ENCODE measurements at places on chromosomes 4 and X.

GRCh38 chr4:124874172-124874450 lies 161.6 kb upstream of the ANKRD50 start:
- no peak for DNase-seq

DNA sequence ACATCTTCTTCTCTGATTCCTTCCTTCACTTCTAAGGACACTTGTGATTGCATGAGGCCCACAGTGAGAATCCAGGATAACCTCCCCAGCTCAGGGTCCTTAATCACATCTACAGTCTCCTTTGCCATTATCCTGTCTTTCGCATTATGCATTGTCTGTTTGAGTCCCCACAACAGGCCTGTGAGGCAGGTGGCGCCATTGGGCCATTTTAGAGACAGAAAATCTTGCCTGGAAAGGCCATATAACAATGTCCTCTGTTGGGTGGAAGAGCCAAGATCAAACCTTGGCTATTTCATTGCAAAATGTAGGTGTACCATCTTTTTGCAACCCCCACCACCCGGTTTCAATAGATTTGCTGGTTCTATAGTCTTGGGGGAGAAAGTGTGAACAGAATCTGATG lies 11.8 kb upstream of the DCUN1D4 start:
- peak; percentile 55 for DNase-seq

DNA sequence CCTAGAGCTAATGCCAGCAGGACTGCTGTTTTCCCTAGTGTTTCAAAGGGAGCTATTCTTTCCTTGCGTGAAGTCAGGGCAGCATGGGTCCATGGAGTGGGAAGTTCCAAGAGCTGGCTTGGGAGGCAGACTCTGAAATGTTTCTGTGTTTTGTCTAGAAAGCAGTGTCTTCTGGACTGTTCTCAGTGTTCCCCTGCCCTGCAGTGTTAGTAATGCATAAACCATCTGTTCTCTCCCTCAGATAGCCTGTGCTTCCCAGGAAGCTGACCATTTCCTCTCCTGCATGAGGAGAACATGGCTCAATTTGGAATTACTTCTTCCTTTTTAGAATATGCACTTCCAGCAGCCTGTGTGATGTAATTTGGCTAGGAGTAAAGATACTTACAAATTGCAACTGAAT lies 116.7 kb upstream of the CXCL13 start:
- no peak for DNase-seq

DNA sequence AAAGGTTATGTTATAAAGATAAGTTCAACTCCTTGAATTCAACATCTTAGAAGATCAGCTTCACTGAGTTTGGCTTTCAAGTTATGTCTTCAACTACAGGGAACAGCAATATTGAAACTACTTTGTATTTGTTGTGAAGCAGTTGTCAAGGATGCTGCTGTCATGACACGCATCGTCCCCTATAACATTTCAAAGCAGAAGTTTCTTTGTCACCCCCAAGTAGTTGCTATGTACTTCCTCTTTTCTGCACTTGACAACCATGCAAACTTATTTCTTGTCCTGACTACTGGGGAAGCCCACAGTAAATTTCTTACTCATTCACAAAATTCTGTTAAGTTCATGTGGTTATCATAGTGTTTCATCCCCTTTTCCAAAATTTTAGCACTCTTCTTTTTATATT lies 14.3 kb downstream of the ANTXR2 start:
- no peak for DNase-seq

GRCh38 chr4:7338876-7339623 lies 95.7 kb downstream of the PSAPL1 start:
- DNase-seq, result no peak

- DNase-seq, result peak; percentile 52
Observed at GRCh38 chr4:158758142-158758541, 10.7 kb upstream of the FNIP2 start.

- DNase-seq, result peak; percentile 89
Observed at GRCh38 chr4:86013621-86014020, 346.2 kb downstream of the MAPK10 start.

DNA sequence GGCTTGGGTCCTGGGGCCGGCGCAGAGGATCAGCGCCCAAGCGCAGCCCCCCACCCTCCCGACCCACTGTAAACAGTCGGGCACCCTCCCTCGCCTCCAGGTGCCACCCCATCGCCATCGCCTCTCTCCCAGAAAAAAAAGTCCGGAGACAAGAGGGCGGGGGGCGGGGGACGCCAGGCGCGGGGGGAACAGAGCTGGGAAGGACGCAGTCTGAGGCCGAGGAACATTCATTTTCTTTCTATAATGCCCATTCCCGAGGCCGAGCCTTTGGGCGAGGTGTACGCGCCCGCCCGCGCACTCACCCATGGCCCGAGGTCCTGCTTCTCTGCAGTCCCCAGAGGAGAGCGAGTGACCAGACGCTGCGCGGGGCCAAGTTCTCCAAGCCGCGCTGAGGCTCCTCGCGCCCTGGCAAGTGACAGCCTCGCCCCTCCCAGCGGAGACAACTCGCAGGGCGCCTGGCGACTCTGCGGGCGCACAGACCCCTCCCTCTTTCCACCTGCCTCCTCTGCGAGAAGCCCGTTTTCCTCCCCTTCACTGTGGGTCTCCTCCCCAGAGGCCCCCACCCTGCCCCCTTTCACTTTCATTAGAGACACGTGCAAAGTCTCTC lies 63.5 kb upstream of the WDR17 start:
- peak; percentile 2 for DNase-seq

DNA sequence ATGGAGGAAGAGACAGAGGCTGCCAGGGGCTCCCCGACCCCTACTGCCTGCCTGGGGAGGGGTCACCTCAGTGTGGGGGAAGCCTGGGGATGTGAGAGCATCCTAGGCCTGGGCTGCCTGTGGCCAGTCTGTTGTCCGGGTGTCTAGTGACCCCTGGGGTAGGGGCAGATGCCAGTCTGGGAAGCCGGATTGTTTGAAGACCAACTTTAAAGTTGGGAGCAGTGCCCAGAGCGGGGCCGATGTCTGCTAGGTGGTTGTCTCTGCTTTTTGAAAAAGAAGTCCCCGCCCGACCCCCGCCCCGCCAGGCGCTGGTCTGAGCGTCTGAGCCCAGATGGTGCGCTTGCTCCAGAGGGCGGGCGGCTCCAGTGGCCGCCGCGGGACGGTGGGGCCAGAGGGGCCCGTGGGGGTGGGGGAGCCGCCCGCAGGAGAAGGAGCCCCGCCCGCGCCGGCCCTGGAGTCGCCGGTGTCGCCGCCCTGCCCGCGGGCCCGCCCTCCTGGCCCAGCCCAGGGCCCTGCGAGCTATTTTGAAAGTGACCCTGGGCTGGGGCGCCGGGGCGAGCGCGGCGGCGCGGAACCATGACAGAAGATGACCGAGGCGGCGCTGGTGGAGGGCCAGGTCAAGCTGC lies at the start of gene DOK7:
DOK7 (plus strand) TSS at position 517 of the 626 bp plus-strand sequence; CDS start at position 587, 70 bp downstream.
- DNase-seq, result no peak

DNA sequence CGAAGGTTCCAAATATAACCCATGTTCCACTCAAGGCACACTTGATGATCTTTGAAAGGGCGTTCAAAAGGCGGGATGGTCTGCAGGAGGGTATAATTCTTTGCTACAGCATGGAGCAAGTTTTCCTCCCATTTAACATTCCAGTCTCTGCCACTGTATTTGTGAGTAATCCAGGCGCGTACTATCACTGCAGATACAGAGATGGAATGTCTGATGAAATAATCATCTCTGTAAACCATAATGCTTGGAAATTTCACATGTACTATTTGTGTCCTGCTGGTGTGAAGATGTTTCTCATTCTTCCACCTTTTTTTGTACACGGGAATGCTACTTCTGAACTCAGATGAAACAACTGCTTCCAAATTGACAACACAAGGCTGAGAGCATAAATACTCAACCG lies 15.5 kb downstream of the SEL1L3 start:
- DNase-seq, result peak; percentile 63

DNA sequence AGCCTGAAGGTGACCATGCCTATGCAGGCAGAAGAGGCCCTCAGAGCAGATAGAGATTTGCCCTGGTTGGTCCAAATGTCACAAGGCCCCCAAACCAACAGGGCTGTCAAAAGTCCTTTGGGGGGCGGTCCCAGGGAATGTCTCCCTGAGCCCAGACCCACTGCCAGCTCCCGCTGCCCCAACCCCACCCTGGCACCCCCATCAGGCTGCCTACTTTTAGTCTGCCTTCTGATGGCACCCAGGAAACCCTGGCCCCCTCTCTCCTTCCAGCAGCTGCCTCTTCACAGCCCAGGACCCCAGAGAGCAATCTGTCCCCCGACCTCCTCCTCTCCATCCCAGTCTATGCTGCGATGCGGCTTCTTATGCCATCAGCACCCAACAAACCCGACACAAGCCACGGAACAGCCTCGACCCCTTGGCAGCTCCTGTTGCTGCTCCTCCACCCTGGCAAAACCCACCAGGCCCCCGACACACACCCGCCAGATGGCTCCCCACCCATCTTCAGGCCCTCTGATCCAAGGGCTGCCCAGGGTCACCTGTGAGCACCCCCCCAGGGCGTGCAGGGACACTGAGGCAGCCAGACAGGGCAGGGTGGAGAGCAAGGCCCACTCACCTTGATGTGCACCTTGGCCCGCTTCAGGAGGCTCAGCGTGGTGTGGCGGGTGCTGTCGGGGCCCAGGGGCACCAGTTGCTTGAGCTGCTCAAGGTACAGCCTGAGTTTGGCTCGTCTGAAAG lies 9.9 kb downstream of the MXD4 start:
- DNase-seq, result no peak

GRCh38 chrX:41144873-41145272 lies 59.6 kb downstream of the USP9X start:
- DNase-seq, result peak; percentile 44

- DNase-seq, result peak; percentile 40
Observed at GRCh38 chrX:123830309-123830708, 29.5 kb upstream of the XIAP start.

GRCh38 chr4:11505221-11505971 lies 76.7 kb upstream of the HS3ST1 start:
- DNase-seq, result peak; percentile 34

GRCh38 chr4:89056953-89057398 lies at the start of gene FAM13A:
TSS of gene FAM13A (minus strand) at chr4:89057185. CDS start at chr4:89056964, 221 bp downstream.
- DNase-seq, result peak; percentile 98

GRCh38 chr4:106967892-106968291 lies 68.2 kb downstream of the DKK2 start:
- DNase-seq, result no peak

DNA sequence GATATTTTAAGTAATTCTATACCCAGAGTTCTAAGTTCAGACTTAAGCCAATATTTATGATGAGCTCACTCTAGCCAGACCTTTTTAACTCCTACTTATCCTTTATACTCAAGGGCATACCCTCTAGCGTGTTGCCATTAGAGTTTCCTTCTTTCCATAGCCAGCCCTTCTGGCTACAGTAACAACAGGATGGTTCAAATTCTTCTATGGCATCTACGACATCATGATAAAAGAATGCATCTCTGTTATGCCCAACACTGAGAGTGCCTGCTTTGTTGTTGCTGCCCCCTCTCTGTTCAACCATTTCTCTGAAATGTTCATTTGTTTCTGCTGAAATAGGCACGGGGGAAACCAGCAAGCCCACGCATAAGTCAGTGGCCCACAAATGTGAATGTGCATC lies 104.5 kb downstream of the UBE2NL start:
- peak; percentile 1 for DNase-seq

GRCh38 chrX:39418731-39419638 lies 617.7 kb downstream of the MID1IP1 start:
- no peak for DNase-seq

GRCh38 chrX:69027181-69028005 lies 137.9 kb downstream of the PJA1 start:
- peak; percentile 91 for DNase-seq

DNA sequence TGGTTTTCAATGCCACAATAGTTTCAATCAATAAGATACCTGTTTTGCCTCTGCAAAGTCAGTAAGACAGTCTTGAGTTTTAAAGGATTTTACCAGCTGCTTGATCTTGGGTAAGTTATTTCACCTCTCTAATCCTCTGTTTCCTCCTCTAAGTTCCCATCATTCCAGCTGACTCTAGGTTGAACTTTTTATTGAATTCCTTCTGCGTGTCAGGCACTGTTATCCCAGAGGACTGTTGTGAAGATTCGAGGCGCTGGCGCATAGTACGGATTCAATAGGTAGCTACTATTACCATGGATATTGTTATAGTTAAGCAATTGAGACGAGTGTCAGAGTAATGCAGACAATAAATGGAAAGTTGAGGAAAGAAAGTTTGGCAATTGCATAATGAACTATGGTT lies 179.4 kb downstream of the BANK1 start:
- DNase-seq, result peak; percentile 58

- peak; percentile 6 for DNase-seq
Observed at GRCh38 chr4:71545168-71545567, 206.3 kb downstream of the SLC4A4 start.

GRCh38 chrX:123518791-123519190 lies 214.1 kb downstream of the THOC2 start:
- DNase-seq, result no peak

- peak; percentile 80 for DNase-seq
Observed at GRCh38 chr4:65623506-65623905, 46.8 kb downstream of the EPHA5 start.

DNA sequence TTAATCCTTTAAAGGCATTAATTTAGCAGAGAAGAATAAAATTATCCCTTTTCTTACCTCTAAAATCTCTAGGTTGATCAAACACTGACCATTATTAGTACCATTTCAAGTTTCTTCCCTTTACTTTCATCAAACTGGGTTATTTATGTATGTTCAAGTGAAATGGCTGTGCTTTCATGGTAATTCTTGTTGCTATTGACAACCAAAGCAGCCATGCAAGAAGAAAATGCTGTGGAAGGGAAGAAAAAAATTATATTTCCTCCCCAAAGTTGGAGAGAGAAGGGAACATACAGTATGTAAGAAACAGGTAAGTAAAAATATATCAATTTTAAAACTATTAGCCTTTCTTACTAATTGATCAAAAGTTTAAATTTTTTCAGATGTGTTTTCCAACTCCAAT lies 16.2 kb downstream of the NPNT start:
- DNase-seq, result no peak

DNA sequence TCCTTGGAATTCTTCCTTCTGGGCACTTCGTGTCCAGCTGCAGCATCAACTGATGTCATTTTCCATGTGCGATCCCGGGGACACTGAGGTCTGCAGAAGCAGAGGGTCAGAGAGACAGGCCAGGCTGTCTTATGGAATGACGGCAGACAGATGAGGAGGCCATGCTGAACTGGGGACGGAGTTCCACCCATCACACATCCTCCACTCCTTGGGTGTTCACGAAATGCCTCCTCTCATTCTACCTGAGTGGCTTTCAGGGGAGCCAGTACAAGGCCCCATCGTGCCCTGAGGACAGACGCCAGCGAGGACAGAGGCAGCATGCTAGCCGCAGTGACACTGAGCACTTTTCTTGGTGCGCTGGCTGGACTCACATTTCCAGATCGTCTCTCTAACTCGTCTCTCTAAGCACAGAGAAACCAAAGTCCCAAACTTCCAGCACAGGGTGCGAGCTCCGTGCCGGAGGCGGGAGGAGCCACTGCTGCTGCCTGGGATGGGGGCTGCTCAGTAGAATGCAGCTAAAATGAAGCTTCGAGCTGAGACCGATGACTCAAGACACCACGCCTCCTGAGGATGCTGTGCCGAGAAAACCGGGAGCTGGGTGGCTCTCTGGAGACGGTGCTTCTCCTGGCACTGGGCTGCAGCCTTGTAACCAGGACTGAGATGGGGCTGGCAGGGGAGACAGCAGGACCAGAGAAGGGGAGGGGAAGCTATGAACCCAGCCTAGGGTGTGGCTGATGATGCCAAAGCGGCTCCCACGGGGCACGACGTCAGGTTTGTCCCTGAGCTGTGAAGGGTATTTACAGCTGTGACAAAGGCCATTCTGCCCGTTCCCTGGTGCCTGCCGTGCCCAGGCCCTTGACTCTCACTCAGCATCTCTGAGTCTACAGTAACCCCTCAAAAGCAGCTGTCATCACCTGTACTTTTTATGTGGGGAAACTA lies 8.2 kb downstream of the ABLIM2 start:
- DNase-seq, result no peak
